ENCODE measurements at places on chromosomes 4 and X.

DNA sequence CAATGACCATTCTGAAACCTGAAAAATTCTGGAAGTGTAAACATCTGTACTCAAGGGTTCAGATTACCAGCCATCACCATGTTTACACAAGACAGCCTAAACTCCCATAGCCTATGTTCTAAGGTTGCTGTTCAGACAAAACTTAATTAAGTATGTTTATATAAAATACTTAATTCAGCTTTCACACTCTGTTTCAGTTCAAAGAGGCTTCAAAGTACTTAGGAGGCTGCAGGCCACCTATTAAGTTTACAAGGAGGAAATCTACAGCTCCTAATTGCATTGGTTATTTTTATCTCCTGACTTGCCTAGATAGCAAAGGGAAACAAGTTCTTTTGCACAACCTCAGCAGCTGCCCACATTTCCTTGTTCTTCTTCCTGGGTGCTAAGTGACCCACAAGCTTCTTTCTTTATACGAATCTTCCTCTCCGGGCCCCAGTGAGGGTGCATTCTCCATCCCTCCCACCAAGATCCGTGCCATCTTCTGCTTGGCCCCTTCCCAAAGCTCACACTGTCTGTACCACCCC lies 2.0 kb downstream of the GAK start:
- no peak for DNase-seq

DNA sequence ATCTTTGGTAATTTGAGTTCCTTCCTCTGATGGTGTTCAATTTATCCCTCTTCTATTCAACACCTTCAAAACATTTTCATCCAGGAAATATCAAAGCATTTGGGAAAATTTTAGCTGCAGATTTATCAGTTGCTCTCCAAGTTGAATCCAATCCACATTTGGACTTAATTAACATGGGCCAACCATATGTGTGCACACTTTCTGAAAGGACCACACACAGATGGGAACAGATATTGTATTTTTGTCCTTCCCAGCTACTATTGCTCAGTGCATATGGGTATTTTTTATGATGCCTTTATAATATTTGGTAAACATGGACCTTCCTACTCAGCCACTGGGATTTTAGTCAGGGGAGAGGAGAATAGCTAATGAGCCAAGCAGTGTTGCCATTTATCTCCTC lies 65.2 kb downstream of the GLRA2 start:
- no peak for DNase-seq

DNA sequence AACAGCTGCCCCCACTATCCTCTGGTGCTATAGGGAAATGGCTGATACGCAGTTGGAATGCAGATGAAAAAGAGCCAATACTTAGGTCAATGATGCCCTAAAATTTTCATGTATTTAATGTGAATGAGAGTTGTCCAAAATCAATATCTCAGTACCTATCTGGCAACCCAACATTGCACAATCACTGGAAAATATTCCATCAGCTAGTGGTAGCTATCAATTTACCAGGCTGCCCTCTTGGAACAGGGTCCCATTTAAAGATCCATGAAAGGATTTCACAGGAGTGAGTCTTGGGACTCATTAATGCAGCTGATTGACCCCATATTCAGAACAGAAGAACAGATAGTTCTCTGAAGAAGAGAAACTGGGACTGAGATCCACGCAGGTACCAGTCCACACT lies 638.9 kb downstream of the SMARCA1 start:
- no peak for DNase-seq

GRCh38 chr4:174526731-174527130 lies 4.4 kb upstream of the HPGD start:
- DNase-seq = no peak

GRCh38 chrX:15471028-15471427 lies 22.1 kb downstream of the PIR start:
- peak; percentile 46 for DNase-seq

- DNase-seq = no peak
Measured at GRCh38 chr4:60194214-60194613, 1005.9 kb upstream of the ADGRL3 start.

DNA sequence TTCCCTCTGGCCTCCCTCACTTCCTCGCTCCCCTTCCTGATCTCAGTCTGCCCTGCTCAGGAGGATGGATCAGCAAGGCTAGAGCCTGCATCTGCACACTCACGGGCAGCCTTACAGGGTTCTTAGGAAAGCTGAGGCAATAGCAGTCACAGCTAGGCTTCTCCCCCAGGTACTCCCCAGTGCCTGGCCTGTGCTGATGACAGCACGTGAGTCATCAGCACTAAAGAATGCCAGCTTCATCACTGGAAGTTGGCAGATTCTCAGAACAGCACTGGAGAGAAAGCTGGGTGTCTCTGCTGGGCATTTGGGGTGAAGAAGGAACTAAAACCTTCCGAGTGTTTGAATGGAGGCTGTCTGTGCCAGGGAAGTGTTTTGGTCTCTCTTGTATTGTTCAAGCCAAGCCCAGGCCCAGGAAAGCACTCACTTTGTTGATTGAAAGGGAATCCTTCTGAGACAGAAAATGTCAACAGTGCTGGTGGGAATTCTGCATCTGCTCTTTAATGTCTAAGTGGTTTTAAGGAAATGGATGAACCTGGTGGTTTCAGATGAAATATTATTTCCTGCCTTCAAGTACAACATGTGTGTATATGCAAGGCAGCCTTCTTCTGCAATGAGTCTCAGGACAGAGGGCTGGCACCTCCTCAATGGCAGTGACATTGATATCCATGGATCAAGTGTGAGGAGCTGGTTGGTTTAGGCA lies 73.0 kb upstream of the SCOC start:
- no peak for DNase-seq

DNA sequence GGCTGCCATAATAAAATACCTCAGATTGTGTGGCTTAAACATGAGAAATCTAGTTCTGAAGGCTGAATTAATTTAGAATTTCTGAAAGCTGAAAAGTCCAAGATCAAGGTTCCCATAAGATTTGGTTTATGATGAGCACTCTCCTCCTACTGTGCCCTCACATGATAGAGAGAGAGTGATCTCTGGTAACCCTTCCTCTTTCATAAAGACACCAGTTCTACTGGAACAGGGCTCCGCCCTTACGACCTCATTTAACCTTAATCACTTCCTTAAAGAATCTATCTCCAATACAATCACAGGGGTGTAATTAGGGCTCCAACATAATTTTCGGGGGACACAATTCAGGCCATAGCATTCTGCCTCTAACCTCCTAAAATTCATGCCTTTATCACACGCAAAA lies 194.0 kb upstream of the MAB21L2 start:
- DNase-seq = no peak

DNA sequence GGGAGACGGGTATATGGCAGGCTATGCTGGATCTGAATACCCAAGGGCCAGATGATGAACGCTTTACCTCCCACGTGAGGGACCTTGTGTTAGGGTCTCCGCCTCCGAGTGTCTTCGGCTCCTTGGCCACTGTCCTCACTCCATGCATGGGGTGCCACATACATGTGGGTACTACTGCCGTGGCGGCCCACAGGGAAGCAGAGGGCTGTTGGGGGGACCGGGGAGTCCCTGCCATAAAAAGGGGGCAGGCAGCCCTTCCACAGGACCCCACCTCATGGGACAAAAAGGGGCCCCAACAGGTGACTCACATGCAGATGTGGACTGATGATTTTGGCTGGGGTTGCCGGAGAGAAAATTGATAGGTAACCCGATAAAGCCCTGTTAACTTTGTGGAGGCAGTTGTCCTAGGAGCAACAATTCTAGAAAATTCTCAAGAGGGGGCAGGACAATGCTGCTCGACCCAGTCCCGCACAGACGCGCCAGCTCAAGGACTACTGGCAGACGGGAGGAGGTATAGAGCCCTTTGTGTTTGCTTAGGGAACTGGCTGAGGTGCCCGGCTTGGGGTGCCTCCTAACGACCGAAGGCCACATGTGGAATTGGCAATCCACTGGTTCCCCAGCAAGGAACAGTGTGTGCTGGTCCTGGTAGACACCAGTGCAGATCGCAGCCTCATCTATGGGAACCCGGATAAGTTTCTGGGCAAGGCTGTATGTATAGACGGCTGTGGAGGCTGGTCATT lies 695.7 kb upstream of the AGA start:
- no peak for DNase-seq

DNA sequence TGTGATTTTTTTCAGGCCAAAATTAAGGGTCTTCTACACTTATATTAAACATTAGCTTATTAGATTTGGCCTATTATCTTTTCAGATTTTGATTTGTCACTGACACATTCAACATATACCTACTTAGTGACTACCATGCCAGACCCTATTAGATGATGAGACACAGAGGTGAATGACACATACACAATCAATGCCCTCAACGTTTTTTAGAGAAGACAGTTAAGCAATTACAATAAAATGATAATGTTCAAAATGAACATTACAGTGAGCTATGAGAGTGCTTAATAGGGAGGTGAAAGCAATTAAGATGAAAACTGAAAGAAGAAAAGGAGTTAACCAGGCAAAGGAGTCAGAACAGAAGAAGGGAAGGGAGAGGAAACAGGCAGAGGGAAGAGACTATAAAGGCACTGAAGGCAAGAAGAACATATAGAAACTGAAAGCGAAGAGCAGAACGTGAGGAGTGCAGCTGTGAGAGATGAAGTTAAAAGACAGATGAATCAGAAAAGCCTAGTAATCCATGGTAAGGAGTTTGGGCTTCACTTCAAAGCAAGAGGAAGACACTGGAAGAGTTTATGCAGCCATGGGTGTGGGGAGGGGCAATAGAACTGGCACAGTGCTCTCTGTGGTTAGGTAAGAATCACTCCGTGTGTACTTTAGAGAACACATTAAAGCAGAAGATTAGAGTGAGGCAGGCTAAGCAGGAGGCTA lies 119.0 kb downstream of the REELD1 start:
- DNase-seq = peak; percentile 22

- DNase-seq = no peak
Measured at GRCh38 chr4:153084224-153084979, 119.8 kb upstream of the TRIM2 start.

DNA sequence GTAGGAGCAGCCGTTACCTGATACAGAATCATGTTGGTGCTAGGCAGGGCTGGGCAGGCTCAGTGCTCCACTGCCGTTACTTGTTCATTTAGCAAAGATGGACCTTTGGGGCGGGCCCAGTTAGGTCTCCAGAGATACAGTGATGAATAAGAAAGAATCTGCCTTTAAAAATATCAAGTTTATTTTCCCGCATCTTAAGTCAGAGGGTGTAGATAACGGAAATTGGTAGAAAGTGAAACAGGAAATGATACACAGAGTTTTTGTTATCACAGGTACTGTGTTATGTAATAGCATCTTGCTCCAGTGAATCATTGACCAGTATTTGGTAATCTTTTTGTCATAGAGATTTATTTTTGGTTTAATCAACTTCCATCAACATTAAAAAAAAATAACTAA lies 5.5 kb downstream of the TMEM131L start:
- DNase-seq = peak; percentile 42

- no peak for DNase-seq
Measured at GRCh38 chr4:23881052-23881501, 8.8 kb downstream of the PPARGC1A start.

- no peak for DNase-seq
Measured at GRCh38 chrX:129959493-129959832, 23.0 kb upstream of the BCORL1 start.

DNA sequence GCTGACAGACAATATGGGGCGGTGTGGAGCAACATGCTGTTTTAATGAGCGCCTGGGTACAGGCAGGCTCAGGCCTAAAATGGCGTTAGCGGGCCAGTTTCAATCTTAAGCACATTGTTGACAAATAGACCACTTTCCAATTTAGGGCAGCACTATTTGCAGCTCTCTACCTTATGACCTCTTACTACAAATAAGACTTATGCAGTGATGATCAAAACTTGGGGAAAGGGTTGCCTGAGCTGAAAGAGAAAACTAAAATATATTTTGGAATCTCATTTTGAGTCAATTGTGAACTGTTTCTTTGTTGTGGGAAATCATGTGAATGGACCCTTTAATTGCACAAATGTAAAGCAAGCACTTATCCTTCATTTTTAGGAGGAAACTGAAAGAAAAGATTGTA lies 25.5 kb upstream of the GPAT3 start:
- no peak for DNase-seq

- no peak for DNase-seq
Measured at GRCh38 chr4:5003372-5003857, 15.8 kb downstream of the CYTL1 start.

- DNase-seq = no peak
Measured at GRCh38 chrX:35351212-35351611, 408.6 kb downstream of the FAM47B start.

GRCh38 chrX:84188320-84188834 lies 378 bp upstream of the RPS6KA6 start:
- DNase-seq = peak; percentile 74

DNA sequence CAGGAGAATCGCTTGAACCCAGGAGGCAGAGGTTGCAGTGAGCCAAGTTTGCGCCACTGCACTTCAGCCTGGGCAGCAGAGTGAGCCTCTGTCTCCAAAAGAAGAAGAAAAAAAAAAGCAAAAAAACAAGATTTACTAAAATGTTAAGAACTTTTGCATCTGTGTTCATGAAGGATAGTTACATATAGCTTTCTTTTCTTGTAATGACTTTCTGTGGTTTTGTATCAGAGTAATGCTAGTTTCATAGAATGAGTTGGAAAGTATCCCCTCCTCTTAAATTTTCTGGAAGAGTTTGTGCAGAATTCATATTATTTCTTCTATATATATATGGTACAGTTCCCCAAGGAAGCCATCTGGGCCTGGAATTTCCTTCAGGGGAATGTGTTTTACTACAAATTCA lies 17.0 kb upstream of the GRIPAP1 start:
- no peak for DNase-seq

DNA sequence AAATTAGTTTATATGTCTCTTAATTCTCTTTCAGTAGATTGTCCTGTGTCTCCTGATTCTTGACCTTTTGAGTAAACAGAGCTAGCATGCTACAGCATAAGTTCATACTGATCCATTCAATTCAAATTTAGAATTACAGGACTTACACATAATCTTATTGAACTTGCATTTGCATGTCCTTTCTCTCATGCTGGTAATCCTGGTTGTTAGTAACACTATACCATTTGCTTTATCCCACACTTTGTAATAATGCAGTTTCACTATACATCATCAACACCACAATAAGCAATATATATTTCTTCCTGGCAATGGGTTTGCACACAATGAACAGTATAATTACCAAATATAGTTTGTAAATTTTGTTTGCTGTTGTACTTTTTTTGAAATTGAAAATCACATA lies 937.2 kb upstream of the GRID2 start:
- no peak for DNase-seq

GRCh38 chrX:17500145-17500579 lies 125.2 kb downstream of the NHS start:
- no peak for DNase-seq

DNA sequence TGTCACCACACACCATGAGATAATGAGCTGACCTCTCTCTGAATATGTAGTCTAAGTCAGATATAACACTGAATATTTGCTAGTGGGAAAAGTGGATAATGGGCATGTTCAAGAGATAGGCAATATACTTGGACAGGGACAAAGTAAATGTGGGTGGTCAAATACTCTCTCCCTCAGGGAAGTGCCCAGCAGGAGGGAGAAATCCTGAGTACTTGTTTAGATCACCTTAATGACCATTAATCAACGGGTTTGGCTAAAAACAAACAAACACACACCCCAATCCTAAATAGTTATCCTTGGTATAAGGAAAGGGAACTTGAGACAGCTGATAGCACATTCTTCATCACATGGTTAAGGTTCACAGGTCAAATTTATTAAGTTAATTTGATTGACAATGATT lies 933.5 kb downstream of the C4orf33 start:
- DNase-seq = no peak

- no peak for DNase-seq
Measured at GRCh38 chr4:119841361-119841760, 212.8 kb upstream of the PDE5A start.
